ENCODE measurements at places on chromosomes 16 and 17.

GRCh38 chr16:31528523-31529107 lies 915 bp downstream of the AHSP start:
- DNase-seq: no peak

DNA sequence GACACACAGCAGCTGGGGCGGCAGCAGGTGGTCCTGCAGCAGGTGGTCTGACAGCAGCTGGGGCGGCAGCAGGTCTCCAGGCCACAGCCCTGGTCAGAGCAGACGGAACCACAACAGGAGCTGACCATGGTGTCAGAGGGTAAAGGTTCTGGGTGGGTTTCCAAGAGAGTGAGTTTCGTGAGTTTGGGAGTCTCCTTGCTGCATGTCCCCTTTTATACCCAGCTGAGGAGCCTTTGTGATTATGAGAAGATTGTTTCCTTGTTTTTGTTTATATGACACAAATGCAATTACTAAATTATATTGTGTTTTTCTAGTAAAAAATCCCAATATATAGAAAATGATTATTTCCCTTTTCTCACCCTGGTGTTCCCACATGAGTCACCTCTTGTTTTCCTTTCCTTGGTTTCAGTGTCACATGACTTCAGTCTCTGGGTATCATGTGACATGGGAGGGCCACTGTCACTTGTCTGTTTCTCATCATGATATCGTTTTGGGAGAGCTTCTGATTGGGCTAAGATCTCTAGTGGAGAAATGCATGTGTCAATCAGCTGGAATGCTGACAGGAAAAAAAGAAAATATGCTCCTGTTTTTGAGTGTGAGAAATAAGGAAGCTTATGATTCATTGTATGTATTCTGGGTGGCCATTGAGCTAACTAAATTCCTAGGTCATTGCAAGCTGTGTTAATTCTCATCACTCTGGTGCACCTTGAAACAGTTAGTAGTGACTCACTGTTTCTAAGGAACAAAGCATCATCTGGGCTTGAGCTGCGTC lies at the start of gene KRTAP4-6:
Gene KRTAP4-6 (minus strand): TSS at position 185 of the 772 bp plus-strand sequence. CDS start 57 bp downstream, at position 128.
- DNase-seq: no peak

DNA sequence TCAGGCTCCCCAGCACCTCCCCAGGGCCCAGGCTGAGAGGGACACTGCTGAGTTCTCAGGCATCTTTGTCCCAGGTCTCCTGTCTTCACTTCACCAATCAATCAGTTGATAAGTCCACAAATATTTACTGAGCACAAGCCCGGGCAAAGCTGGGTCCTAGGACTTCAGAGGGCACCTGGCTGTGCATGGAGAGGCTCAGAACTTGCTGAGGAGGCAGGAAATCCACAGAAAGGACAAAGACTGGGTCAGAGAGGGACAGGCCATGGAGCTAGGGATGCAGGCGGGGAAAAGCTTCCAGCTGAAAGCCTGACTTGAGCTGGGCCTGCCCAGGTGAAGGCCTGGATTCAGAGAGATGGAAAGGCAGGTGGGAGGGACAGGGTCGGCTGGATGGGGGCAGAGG lies 33.2 kb upstream of the C1QL1 start:
- DNase-seq: no peak

GRCh38 chr17:60631119-60631518 lies 31.1 kb downstream of the PPM1D start:
- DNase-seq: no peak
